ENCODE measurements at places on chromosomes 5 and 9. TPM values are rescaled to one million over a fixed set of nuclear protein-coding genes. Genes with fewer than 3 reads are reported as not detected.

QRFP gene
- total RNA-seq: not detected

CCL21 gene
- not detected for total RNA-seq

SNX2 gene
- 40.6 TPM for total RNA-seq

MCC gene
- total RNA-seq: 2.9 TPM

CCDC152 gene
- 19.9 TPM for total RNA-seq

PARP8 gene
- 43.6 TPM for total RNA-seq

DOK3 gene
- total RNA-seq: 8.6 TPM

PRRX2 gene
- total RNA-seq: 0.76 TPM

PCDHAC1 gene
- not detected for total RNA-seq

MYOT gene
- total RNA-seq: not detected

GPX8 gene
- not detected for total RNA-seq

CATSPER3 gene
- total RNA-seq: 0.39 TPM

OR13J1 gene
- total RNA-seq: not detected

LEAP2 gene
- 1.8 TPM for total RNA-seq

ZCCHC7 gene
- total RNA-seq: 35.4 TPM

CAPSL gene
- total RNA-seq: 0.74 TPM

PCDHA1 gene
- total RNA-seq: not detected

LMX1B gene
- total RNA-seq: not detected

All from activated naive CD8-positive, alpha-beta T cell treated with anti-CD3 and anti-CD28 coated beads for 36 hours (primary cell).